ENCODE measurements at places on chromosomes 6 and 20.

DNA sequence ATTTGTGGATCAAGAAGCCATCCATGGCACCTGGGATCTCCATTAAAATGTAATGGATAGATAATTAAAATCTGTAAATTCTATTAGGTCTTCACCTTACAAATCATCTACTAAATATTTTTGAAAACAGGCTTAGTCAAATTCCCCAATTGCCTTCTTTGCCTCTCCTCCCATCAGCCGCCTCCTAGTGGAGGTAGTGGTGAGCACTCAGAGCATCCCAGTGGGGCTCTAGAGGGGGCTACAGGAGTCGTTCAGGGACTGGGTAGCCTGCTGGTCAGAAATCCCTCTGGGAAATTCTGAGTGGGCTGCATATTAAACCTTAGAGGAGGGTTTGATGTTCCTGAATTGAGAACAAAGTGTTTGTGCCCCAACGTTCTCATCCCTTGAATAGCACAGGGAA is 20.8 kb upstream of the PAX1 start:
- H3K4me3 ChIP-seq, result no peak overlapping the region
- H3K36me3 ChIP-seq, result no peaks in the 10 kb centered on the region
- H3K27me3 ChIP-seq, result no peaks in the 10 kb centered on the region
- no peak overlapping the region for H3K27ac ChIP-seq

GRCh38 chr6:162613310-162613709 is 114.3 kb downstream of the PRKN start:
- no peaks in the 10 kb centered on the region for H3K36me3 ChIP-seq
- H3K27me3 ChIP-seq, result no peaks in the 10 kb centered on the region
- H3K4me1 ChIP-seq, result no peaks in the 10 kb centered on the region
- no peak overlapping the region for H3K27ac ChIP-seq
- peak; percentile 36 for DNase-seq
- H3K4me3 ChIP-seq, result no peak overlapping the region

GRCh38 chr20:14785065-14785743 is 447.8 kb upstream of the FLRT3 start:
- H3K27ac ChIP-seq, result no peak overlapping the region
- H3K27me3 ChIP-seq, result no peaks in the 10 kb centered on the region
- H3K4me3 ChIP-seq, result no peak overlapping the region
- no peaks in the 10 kb centered on the region for H3K4me1 ChIP-seq
- no peak for DNase-seq

- H3K36me3 ChIP-seq, result no peaks in the 10 kb centered on the region
- H3K4me1 ChIP-seq, result no peaks in the 10 kb centered on the region
- no peak for DNase-seq
Measured at GRCh38 chr6:8321671-8322404, 113.5 kb downstream of the SLC35B3 start.

DNA sequence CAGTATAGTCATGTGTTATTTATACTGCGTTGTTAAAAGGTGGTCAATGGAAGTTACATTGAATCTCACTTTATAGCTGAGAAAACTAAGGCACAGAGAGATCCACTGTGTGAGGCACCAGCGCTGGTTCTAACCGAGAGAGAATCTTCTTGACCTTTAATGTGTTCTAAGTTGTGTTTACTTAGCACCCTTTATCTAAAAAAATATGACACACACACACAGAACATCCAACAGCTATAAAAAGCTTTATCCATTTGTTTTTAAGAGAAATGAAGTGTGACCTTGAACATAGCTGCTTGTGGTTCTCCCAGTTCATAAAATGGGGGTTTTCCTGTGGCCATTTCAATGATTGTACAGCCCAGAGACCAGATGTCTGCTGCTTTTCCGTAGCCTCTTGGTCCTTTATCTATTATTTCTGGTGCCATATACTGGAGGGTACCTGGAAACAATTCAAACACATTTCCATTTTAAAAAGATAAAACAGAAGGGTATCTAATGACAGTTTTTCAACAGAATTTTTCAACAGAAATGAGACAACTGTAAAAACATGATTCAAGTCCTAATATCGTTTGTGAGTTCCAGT is 54.8 kb upstream of the MAP7 start:
- DNase-seq, result no peak
- no peaks in the 10 kb centered on the region for H3K4me1 ChIP-seq
- no peak overlapping the region for H3K4me3 ChIP-seq
- H3K27me3 ChIP-seq, result no peaks in the 10 kb centered on the region

GRCh38 chr6:16736856-16737775 is 24.1 kb downstream of the ATXN1 start:
- H3K4me3 ChIP-seq, result no peak overlapping the region
- peak overlapping the region; percentile 53 for H3K27ac ChIP-seq
- peaks cover 18% of the 10 kb centered on the region for H3K36me3 ChIP-seq

DNA sequence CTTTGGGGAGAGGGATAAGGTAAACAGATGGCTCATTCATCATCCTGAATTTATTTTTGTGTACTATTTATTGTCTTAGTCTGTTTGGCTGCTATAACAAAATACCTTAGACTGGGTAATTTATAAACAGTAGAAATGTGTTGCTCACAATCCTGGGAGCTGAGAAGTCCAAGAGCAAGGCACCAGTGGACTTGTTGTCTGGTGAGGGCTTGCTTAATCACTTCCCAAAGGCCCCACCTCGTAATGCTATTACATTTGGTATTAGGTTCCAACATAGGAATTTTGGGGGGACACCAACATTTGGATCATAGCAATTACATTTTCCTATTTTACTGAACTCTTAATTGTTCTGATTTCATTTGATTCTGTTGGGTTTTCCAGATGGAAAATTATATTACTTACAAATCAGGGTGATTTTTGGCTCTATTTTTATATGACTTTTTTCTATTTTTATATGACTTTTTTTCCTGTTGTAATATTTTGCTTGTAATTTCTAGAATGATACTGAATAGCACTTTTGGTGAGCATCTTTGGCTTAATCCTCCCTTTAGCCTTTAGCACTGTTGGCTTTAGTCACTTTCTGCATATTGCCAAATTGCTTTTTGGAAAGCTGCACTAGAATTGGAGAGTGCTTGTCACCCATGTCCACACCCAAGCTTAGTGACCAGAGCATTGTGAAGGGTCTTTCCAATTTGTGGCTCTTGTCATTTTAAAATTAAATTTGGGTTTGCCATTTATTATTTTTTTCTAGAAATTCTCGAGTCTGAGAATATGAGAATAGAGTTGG is 43.7 kb upstream of the TULP4 start:
- H3K27ac ChIP-seq, result no peak overlapping the region
- H3K4me3 ChIP-seq, result no peak overlapping the region
- no peaks in the 10 kb centered on the region for H3K27me3 ChIP-seq
- peaks cover 12% of the 10 kb centered on the region for H3K36me3 ChIP-seq
- DNase-seq, result peak; percentile 35
- no peaks in the 10 kb centered on the region for H3K4me1 ChIP-seq

DNA sequence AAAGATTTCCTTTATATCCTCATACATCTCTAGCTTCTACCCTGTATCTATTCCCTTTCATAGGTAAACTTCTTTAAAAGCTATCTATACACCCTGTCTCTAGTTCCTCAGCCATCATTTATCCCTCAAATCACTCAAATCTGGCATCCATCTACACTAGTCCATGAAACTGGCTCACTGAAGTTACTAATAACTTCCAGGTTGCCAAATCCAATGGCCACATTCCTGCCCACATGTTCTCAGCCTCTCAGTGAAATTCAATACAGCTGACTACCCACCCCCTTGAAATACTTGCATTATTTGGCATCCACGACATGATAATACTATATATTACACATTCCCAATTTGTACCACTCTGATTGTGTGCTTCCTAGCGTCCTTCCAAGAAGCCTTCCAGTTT is 8.7 kb downstream of the REPS1 start:
- H3K27ac ChIP-seq, result no peak overlapping the region
- H3K4me3 ChIP-seq, result no peak overlapping the region
- H3K27me3 ChIP-seq, result no peaks in the 10 kb centered on the region

DNA sequence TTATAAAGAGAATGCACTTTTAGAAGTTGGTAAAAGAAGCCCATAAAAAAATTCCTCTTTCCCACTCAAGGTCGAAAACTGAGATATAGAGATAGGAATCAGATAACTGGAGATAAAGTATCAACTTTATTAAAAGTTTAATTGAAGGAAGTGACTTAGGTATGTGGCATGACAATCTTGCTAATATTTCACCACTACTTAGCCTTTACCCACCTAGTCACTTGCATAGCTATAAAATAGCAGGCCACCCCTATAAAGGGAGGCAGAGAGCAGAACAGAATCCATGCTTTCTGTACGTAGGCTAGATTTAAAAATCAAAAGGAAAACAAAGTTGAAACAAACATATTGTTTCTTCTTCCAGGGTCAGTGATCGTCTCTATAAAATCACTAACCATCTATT is 13.2 kb upstream of the TBC1D32 start:
- no peak overlapping the region for H3K27ac ChIP-seq
- no peaks in the 10 kb centered on the region for H3K36me3 ChIP-seq
- H3K4me1 ChIP-seq, result no peaks in the 10 kb centered on the region
- H3K4me3 ChIP-seq, result no peak overlapping the region
- no peak for DNase-seq

- no peaks in the 10 kb centered on the region for H3K27me3 ChIP-seq
- no peak overlapping the region for H3K4me3 ChIP-seq
- no peak for DNase-seq
- no peak overlapping the region for H3K27ac ChIP-seq
- H3K4me1 ChIP-seq, result peaks cover 24% of the 10 kb centered on the region
- no peaks in the 10 kb centered on the region for H3K36me3 ChIP-seq
Measured at GRCh38 chr6:90222724-90223198, 73.9 kb downstream of the BACH2 start.

DNA sequence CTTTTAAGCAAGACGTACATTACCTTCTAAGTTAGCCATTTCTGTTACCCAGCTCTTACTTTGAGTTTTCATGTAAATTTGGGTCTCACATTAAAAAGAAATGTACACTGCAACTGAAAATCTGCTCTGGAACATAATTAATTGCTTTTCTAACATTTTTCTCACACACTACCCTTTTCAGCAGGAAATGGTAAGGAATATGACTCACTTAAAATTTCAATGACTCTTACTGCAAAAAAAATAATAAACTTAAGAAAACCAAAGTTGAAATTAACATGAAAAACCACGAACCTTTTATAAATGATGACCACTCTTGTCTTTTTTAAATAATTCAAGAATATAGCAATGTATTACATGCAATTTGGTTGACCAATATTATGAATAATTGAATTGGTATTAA is 1.3 kb downstream of the CGA start:
- no peak overlapping the region for H3K27ac ChIP-seq
- H3K4me1 ChIP-seq, result no peaks in the 10 kb centered on the region
- H3K27me3 ChIP-seq, result no peaks in the 10 kb centered on the region
- H3K36me3 ChIP-seq, result no peaks in the 10 kb centered on the region
- H3K4me3 ChIP-seq, result no peak overlapping the region
- no peak for DNase-seq

GRCh38 chr20:37915434-37915787 is 12.5 kb downstream of the VSTM2L start:
- H3K27ac ChIP-seq, result no peak overlapping the region
- H3K36me3 ChIP-seq, result no peaks in the 10 kb centered on the region
- no peak for DNase-seq
- H3K4me1 ChIP-seq, result peaks cover 42% of the 10 kb centered on the region

DNA sequence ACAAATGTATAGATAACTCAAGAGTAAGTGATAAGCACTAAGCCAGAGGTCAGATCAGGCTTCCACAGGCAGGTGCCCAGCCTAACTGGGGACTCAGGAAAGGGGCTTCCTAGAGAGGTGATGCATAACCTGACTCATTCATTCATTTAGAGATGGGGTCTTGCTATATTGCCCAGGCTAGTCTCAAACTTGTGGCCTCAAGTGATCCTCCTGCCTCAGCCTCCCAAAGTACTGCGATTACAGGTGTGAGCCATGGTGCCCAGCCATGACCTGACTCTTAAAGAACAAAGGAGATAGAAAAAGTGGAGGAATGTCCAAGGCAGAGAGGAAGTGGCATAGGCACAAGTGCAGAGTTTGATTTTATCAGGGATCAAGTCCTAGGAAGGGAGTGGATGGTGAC is 41.9 kb downstream of the GJA10 start:
- peaks cover 17% of the 10 kb centered on the region for H3K36me3 ChIP-seq
- no peak overlapping the region for H3K4me3 ChIP-seq
- H3K4me1 ChIP-seq, result peaks cover 2% of the 10 kb centered on the region

GRCh38 chr20:15047042-15047441 is 709.6 kb upstream of the FLRT3 start:
- no peaks in the 10 kb centered on the region for H3K36me3 ChIP-seq
- H3K27ac ChIP-seq, result no peak overlapping the region
- no peak for DNase-seq
- H3K4me3 ChIP-seq, result no peak overlapping the region
- H3K27me3 ChIP-seq, result no peaks in the 10 kb centered on the region
- no peaks in the 10 kb centered on the region for H3K4me1 ChIP-seq

DNA sequence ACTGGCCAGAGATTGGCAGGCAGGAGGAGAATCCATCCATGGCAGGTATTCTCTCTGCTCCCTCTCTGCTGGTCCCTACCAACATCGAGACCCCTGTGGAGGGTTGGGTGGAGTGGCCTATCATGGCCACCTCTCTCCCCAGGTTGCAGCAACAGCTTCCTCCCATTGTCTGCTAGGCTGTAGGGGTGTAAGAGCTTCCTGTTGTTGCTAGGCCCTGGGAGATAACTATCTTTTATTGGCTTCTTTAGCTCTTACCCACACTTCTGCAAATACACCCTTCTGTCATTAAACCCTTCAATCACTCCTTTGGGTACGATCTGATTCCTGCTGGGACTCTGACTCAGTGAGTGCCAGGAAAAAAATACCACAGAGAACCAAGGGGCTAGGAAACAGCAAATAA is 66.6 kb upstream of the FAM184A start:
- DNase-seq, result no peak
- no peaks in the 10 kb centered on the region for H3K36me3 ChIP-seq
- peaks cover 8% of the 10 kb centered on the region for H3K4me1 ChIP-seq
- no peaks in the 10 kb centered on the region for H3K27me3 ChIP-seq
- no peak overlapping the region for H3K4me3 ChIP-seq

- DNase-seq, result no peak
- no peak overlapping the region for H3K4me3 ChIP-seq
- peaks cover 61% of the 10 kb centered on the region for H3K36me3 ChIP-seq
- H3K27me3 ChIP-seq, result no peaks in the 10 kb centered on the region
- peaks cover 3% of the 10 kb centered on the region for H3K4me1 ChIP-seq
- H3K27ac ChIP-seq, result peak overlapping the region; percentile 10
Measured at GRCh38 chr6:109360791-109361190, 21.5 kb downstream of the CD164 start.

DNA sequence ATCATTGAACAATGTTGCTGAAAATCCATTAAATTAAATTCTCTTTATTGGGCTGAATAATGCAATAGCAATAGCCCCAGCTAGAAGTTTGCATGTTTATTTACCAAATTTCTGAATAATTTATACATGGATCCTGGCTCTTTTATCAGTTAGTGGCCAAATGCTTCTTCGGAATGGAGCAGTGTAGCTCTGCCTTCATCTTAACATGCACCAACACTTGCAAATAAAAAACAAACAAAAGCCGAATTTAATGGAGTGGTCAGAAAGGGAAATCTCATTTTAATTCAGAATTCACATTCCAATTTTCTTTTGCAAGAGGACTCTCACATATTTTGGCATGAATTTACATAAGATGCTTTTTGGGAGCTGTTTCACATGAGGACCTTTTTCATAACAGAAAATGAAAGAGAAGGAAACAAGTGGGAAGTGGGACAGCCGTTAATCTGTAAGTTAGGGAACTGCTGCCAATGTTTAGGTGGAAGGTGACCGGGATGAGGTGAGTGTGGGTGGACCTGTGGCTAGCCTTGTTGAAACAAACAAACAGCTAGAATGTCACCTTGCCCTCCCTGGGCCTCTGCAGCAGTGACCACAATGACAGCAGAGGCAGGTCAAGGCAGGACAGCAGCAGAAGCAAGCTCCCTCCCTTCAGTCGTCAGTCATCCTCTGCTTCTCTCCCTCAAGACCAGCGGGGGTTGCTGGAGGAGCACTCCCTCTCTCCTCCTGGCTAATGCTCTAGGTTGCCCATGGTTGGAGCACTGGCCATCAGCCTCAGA is 73.2 kb downstream of the INSM1 start:
- no peaks in the 10 kb centered on the region for H3K36me3 ChIP-seq
- DNase-seq, result no peak
- H3K4me1 ChIP-seq, result no peaks in the 10 kb centered on the region
- no peak overlapping the region for H3K27ac ChIP-seq

Data from muscle of leg (tissue), 16 donors.